ENCODE measurements at places on chromosomes 7 and 10.

GRCh38 chr10:132632091-132632561 lies 94.5 kb downstream of the INPP5A start:
- DNase-seq, result no peak

- no peak for DNase-seq
Measured at GRCh38 chr7:95433952-95434556, 774 bp downstream of the PON2 start.

- DNase-seq, result no peak
Measured at GRCh38 chr7:133051066-133051465, 30.8 kb downstream of the CHCHD3 start.

GRCh38 chr7:5484921-5485320 lies 61.3 kb upstream of the TNRC18 start:
- DNase-seq, result no peak

GRCh38 chr10:71911296-71911953 lies 52.8 kb upstream of the CHST3 start:
- no peak for DNase-seq

All from stimulated activated CD4-positive, alpha-beta T cell treated with anti-CD3 and anti-CD28 coated beads, Interleukin-15, amount 100 ng/mL, for 1 hour (primary cell).